T-helper 17 cell (primary cell): ENCODE measurements at places on chromosomes 2 and 18. TPM values are rescaled to one million over a fixed set of nuclear protein-coding genes. Genes with fewer than 3 reads are reported as not detected.

DNA sequence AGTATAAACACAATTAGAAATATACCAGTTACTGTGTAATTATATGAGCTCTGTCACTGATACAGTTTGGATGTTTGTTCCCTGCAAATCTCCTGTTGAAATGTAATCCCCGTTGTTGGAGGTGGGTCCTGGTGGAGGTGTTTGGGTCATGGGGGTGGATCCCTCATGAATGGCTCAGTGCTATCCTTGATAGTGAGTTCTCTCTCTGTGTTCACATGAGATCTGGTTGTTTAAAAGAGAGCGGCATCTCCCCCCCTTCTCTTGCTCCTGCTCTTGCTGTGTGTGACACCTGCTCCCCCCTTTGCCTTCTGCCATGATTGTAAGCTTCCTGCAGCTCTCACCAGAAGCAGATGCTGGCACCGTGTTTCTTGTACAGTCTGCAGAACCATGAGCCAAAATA, 24.1 kb downstream of the MTX2 start:
- peaks cover 23% of the 10 kb centered on the region for H3K4me1 ChIP-seq
- no peaks in the 10 kb centered on the region for H3K27me3 ChIP-seq
- no peak overlapping the region for H3K4me3 ChIP-seq
- no peaks in the 10 kb centered on the region for H3K36me3 ChIP-seq

DNA sequence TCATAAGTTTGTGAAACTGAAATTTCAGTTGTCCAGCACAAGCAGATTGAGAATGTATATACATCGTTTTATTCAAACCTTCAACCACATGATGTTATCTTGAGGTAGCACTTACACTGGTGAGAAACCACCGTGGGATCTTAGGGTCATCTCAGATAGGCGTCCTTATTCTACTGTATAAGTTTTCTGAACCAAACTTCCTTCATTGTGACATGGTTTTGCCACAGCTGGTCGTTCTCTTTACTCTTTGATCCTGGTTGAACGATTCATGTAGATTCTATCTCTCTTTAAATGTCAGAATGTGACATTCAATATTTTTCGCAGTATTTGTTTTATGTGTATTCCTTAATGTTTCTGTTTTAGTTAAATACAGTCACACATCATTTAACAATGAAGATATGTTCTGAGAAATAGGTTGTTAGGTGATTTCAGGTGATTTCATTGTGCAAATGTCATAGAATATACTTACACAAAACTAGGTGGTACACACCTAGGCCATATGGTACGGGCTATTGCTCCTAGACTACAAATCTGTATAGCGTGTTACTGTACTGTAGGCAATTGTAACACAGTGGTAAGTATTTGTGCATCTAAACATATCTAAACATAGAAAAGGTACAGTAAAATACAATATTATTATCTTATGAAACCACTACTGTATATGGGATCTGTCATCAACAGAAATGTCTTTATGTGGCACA, 17.9 kb upstream of the ARHGAP25 start:
- no peaks in the 10 kb centered on the region for H3K36me3 ChIP-seq
- H3K27ac ChIP-seq: peak overlapping the region; percentile 92
- H3K4me3 ChIP-seq: no peak overlapping the region
- DNase-seq: no peak
- no peaks in the 10 kb centered on the region for H3K27me3 ChIP-seq

DNA sequence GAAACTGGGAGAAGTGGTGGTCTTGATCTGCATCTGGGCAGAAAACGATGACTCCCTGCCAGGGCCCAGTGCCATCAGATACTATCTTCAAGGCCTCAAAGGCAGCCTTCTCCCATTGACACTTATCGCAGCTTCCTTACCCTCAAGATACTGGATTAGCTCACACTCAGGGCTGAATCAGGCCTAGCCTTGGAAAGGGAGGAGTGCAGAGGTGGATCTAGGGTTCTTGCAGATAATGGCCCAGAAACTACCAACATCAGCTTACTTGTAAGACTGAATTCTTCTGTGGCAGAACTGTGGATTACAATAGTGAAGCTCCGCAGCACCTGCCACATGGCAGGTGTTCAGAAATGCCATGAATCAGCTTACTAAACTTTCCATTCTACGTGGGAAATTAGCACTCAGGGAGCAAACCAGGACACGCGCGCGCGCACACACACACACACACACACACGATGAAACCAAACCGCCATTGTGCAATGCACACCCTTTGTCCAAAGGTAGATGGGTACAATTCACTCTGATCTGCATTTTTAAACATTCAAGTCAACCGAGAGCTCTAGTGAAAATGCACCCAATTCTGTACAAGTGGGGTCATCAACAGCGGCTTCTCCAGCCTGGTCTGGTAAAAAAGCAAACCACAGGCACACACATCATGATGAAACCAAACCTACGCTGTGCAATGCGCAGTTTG, 26.3 kb upstream of the TMEM182 start:
- H3K4me3 ChIP-seq: peak overlapping the region; percentile 93
- H3K27me3 ChIP-seq: no peaks in the 10 kb centered on the region
- peaks cover 26% of the 10 kb centered on the region for H3K4me1 ChIP-seq

GRCh38 chr18:13137670-13138419, 80.7 kb upstream of the LDLRAD4 start:
- no peaks in the 10 kb centered on the region for H3K27me3 ChIP-seq
- peaks cover 2% of the 10 kb centered on the region for H3K36me3 ChIP-seq
- H3K4me1 ChIP-seq: peaks cover 26% of the 10 kb centered on the region
- peak overlapping the region; percentile 97 for H3K27ac ChIP-seq
- peak; percentile 50 for DNase-seq

- H3K4me1 ChIP-seq: no peaks in the 10 kb centered on the region
- no peak overlapping the region for H3K4me3 ChIP-seq
- peaks cover 2% of the 10 kb centered on the region for H3K36me3 ChIP-seq
- H3K27ac ChIP-seq: no peak overlapping the region
- peaks cover 25% of the 10 kb centered on the region for H3K27me3 ChIP-seq
Measured at GRCh38 chr2:71937396-71937795, 210.3 kb downstream of the CYP26B1 start.

GRCh38 chr18:36899289-36899688, 70.4 kb downstream of the KIAA1328 start:
- peaks cover 4% of the 10 kb centered on the region for H3K36me3 ChIP-seq
- H3K27me3 ChIP-seq: no peaks in the 10 kb centered on the region
- no peak for DNase-seq
- no peak overlapping the region for H3K4me3 ChIP-seq
- H3K27ac ChIP-seq: no peak overlapping the region

- no peaks in the 10 kb centered on the region for H3K36me3 ChIP-seq
- no peak overlapping the region for H3K27ac ChIP-seq
- no peak for DNase-seq
- H3K27me3 ChIP-seq: no peaks in the 10 kb centered on the region
- no peaks in the 10 kb centered on the region for H3K4me1 ChIP-seq
- no peak overlapping the region for H3K4me3 ChIP-seq
Measured at GRCh38 chr18:54069729-54070128, 154.7 kb downstream of the MBD2 start.

- H3K4me3 ChIP-seq: no peak overlapping the region
- H3K36me3 ChIP-seq: no peaks in the 10 kb centered on the region
- H3K27ac ChIP-seq: no peak overlapping the region
- DNase-seq: no peak
- H3K27me3 ChIP-seq: peaks cover 7% of the 10 kb centered on the region
- no peaks in the 10 kb centered on the region for H3K4me1 ChIP-seq
Measured at GRCh38 chr2:71759060-71759459, 305.7 kb downstream of the DYSF start.

The VAMP8 gene
- 104 TPM for total RNA-seq
